ENCODE measurements at places on chromosomes 5 and 9.

GRCh38 chr9:72924154-72924790 lies 28.6 kb downstream of the ALDH1A1 start:
- no peak for DNase-seq

DNA sequence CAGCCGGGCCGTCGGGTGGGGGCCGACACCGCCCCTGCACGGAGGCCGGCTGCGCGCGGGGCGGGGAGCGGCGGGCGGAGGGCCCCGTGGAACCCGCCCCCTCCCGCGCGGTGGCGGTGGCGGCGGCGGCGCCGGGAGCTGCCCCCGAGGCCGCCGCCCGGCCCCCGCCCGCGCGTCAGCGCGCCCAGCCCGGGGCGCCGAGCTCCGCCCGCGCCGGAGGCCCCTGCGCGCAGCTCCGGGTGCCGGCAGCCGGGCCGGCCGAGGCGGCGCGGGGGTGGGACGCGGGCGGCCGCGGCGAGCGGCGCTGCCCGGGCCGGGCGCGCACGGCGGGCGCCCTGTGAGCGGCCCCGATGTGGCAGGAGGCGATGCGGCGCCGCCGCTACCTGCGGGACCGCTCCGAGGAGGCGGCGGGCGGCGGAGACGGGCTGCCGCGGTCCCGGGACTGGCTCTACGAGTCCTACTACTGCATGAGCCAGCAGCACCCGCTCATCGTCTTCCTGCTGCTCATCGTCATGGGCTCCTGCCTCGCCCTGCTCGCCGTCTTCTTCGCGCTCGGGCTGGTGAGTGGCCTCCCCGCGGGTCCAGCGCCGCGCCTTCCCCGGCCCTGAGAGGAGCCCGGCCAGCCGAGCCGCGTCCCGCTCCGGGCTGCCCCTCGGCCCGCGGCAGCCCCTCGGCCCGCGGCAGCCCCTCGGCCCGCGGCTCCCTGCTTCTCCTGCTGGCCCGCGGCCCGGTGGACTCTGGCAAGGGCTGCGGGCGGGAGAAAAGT lies at the start of gene ADCY2:
ADCY2 (plus strand) TSS at position 192 of the 766 bp plus-strand sequence; CDS start at position 351, 159 bp downstream.
- no peak for DNase-seq

GRCh38 chr5:132253008-132253441 lies 4.5 kb upstream of the PDLIM4 start:
- DNase-seq = no peak

- DNase-seq = no peak
Measured at GRCh38 chr9:133889584-133890301, 102.4 kb downstream of the VAV2 start.

GRCh38 chr9:95857124-95857523 lies 18.4 kb upstream of the ERCC6L2 start:
- DNase-seq = no peak

GRCh38 chr9:4667681-4668080 lies 1.4 kb upstream of the SPATA6L start:
- DNase-seq = no peak

DNA sequence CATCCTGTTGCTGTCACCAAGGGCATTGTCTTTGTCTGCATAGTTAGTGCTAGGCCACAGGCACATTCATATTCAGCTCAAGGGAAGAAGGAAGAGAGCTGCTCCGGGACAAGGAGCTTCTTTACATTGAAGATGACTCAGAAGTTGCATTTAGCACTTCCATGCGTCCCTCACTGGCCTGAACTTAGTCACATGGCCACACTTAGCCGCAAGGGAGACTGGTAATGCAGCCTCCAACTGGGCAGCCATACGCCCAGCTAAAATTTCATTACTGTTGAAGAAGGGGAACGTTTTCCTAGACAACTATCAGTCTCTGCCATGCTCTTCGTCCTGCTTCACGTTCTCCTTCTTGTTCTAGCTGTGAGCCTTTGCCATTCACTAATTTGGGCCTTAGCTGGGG lies 20.0 kb downstream of the ACTL7B start:
- no peak for DNase-seq

DNA sequence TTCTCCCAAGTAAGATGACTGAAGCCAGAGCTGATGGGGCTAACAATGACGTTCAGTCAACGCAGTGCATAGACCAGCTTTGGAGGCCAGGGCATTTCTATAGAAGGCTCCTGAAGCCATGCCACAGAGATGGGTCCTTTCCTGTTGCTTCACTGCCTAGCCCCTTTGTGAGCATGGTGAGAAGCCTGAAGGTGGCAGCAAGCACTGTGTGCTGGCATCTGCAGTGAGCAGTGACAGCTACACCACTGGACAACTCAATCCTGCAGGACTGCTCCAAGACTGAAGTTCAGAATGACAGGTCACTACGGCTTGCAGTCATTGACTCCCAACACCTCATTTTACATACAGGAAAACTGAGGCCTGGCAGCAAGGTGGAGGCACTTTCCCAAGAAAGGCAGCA lies 229.0 kb downstream of the TSSK1B start:
- DNase-seq = no peak

GRCh38 chr5:132013711-132014110 lies 2.3 kb upstream of the ACSL6 start:
- DNase-seq = no peak

- no peak for DNase-seq
Measured at GRCh38 chr9:135088348-135088978, 995 bp downstream of the OLFM1 start.

DNA sequence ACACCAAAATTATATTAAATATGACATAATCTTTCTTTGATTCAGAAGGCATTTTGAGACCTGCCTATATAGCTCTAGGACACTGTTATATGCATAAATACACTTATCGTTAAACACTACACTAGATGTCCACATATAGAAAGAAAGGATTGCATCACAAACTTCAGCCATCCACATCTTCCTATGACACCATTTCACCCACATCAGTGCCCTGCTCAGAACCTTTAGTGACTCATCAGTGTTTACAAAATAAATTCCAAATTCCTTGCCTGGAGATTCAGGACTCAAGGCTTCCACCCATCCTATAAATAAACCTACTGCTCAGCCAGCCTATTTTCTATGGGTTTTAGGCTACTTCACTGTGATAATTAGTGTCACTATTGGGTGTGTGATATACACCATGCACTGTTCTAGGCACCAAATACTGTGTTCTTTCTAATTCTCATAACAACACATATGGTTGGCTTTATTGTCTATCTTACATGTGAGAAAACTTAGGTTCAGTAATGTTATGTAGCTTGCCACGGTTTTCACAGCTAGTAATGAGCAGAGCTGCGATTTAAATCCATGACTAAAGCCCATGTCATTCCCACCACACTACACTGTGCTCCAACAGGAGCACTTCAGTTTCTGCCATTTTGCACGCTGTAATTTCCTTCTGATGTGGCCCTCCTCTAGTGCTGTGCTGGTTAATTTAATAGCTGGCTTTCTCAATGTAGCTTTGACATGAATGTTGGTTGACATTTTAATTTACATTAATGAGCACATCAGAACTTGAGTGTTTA lies 103.3 kb downstream of the SREK1 start:
- DNase-seq = no peak

- no peak for DNase-seq
Measured at GRCh38 chr5:129135633-129136032, 41.1 kb downstream of the ISOC1 start.

DNA sequence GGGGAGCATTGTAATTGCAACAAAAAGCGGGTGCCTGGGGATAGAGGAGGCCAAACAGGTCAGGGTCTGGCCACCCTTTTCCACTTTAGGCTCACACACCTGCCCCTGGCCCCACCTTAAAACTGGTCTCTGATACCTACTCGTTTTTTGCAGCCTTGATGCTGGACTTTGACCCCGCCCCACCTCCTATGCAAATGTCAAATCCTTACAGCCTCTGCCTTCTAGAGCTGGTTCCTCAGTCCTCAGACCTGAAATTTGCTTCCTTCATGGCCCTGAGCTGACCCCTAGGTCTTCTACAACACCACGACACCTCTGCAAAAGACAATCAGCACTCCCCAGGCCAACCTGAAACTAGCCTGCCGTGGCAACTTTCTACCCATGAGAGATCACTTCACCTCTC lies 37.7 kb downstream of the SMIM23 start:
- no peak for DNase-seq

GRCh38 chr9:1048231-1048619 lies 1.9 kb upstream of the DMRT2 start:
- no peak for DNase-seq

DNA sequence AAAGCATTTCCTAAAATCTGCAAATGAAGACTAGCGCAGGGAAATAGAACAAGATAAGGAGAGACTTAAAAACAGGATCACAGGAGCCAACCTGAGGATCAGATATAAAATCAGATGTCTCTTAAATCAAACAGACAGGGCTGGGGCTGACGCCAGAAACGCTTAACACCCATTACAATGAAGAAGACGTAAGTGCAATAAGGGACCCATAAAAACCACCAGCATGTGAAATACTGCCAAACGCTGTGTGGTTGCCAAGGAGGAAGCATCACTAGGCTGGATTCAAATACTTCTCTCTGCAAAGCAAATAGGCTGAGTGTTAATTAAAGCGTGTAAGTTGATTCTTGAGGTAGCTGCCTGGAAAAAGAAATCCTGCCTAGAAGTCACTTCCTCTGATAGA lies 74.4 kb upstream of the ATP10B start:
- DNase-seq = no peak

- DNase-seq = no peak
Measured at GRCh38 chr5:109580225-109580624, 109.5 kb upstream of the MAN2A1 start.

GRCh38 chr5:37665889-37666288 lies 174.0 kb downstream of the GDNF start:
- no peak for DNase-seq

GRCh38 chr5:69078921-69079540 lies 14.8 kb upstream of the SLC30A5 start:
- DNase-seq = no peak

GRCh38 chr5:68748101-68748500 lies 345.7 kb upstream of the SLC30A5 start:
- DNase-seq = no peak

DNA sequence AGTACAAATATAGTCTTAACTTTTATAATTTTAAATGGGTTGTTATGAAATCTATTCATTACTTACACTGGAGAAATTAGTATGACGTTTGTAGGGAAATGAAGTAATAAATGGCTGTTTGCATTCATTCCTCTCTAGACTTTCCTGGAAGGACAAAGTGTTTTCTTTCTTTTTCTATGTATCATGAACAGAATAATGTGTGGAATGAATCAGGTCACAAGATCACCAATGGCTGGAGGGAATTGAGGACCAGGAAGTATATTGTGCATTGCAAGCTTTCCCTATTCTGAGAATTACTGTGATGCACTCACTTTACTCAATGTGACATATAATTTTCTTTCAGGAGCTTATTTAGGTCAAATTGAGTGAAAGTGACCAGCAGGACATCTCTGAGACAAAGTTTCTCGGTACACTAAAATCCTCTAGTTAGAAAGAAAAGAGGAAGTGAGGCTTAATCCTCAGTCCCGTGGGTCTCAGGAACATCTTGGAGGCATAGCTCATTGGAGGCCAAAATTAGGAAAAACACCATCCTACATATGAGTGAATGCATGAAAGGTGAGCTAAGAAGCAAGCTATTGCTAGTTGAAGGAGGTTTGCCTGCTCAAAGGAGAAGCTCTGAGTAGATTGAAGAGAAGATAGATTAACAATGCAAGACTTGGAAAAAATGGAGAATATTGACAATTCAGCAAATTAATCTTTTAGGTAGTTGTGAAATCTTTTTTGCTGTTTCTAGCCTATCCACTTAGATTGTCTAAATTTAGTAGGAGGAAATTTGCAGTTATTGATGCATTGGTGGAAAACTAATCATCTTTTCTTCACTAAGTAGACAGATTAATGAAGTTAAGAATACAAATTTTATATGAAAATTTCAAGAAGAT lies 28.0 kb downstream of the ERAP2 start:
- no peak for DNase-seq

Measured in stimulated activated CD4-positive, alpha-beta T cell treated with anti-CD3 and anti-CD28 coated beads, Interleukin-2, amount 100 ng/mL, for 4 hours (primary cell).